ENCODE measurements at places on chromosomes 3 and 15.

- no peak for DNase-seq
Measured at GRCh38 chr3:100400419-100400779, 490 bp downstream of the TOMM70 start.

GRCh38 chr3:196193133-196193735 lies 18.0 kb downstream of the ZDHHC19 start:
- DNase-seq = no peak

GRCh38 chr3:183073839-183074238 lies 25.5 kb downstream of the MCCC1 start:
- no peak for DNase-seq

DNA sequence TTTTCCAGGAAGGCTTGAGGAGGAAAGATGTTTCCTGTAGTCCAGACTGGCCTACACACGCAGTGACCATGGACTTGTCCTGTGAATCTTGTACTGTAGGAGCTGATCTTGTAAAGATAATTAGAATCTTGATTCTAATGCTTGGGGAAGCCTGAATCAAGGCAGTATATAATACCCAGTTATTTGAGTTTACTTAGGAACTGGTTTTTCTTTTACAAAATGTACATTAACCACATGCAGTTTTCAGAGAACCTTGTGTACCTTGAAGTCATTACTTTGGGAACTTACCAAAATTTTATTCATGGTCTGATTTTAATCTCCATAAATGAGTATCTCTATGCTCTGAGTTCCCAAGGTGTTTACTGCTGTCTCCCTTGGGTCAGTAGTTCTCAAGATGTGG lies 439.9 kb upstream of the AZI2 start:
- DNase-seq = no peak

- DNase-seq = no peak
Measured at GRCh38 chr15:31062310-31062847, 39.1 kb downstream of the TRPM1 start.

DNA sequence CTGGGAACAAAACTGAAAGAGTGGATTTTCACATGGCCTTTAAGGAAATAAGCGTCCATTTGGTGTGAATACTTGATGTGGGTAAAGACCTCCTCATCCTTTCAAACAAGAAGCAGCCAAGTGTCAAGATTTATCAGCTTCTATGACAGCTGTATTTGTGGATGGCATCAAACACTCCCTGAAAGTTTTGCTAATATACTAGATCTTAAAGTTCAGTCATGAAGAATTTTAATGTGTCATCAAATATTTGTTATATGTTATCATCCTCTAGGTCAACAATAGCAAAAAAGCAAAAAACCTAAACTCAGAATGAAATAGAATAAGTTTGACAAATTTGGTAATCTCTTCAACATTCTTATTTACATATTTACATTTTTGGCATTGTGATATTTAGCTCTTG lies 29.1 kb upstream of the LYSMD4 start:
- DNase-seq = no peak

- no peak for DNase-seq
Measured at GRCh38 chr15:66078929-66079275, 174.6 kb downstream of the MEGF11 start.

GRCh38 chr3:15345608-15346137 lies 13.3 kb upstream of the SH3BP5 start:
- DNase-seq = no peak

DNA sequence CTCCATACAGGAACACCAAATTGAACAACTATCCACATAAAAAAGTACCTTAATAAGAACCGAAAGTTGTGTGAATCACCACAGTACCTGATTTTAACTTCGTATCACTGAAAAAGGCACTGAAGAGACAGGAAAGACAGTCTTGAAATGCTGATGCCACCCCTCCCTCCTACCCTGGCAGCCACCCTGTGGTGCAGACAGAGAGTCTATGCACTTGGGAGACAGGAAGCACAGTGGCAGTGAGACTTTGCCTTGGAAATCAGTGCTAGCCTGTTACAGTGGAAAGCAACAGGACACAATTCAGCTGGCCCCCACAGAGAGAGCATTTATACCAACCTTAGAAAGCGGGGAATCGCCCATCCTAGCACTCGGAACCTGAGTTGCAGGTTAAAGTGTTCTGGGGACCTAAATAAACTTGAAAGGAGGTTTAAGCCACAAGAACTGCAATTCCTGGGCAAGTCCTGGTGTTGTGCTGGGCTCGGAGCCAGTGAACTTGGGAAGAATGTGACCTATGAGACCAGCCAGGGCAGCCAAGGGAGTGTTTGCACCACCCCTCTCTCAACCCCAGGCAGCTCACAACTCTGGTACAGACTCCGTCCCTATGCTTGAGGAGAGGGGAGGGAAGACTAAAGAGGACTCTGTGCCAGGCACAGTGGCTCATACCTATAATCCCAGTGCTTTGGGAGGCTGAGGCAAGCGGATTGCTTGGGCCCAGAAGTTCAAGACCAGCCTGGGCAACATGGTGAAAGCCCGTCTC lies 240.1 kb downstream of the ISL2 start:
- DNase-seq = no peak

- DNase-seq = no peak
Measured at GRCh38 chr3:5229414-5229813, 41.9 kb downstream of the EDEM1 start.

- DNase-seq = no peak
Measured at GRCh38 chr3:86867982-86868381, 123.0 kb downstream of the VGLL3 start.

DNA sequence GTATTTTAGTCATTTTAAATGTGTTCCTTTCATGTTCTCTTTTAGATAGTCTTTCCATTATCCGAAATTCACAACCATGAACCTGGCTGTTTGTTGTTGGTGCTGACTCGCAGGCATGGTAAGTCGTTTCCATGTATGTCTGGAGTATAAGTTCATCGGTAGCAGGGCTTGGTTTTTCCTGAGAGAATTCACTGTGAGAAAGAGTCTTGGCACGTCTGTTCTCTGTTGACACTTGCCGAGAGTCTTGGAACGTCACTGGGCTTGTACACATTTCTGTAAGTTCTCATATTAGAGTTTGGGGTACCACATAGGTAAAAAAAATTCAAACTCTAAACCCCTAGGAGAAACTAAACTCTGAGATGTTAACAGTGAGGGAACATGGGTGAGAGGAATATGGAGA lies 29.4 kb upstream of the EIF4A2 start:
- DNase-seq = no peak

DNA sequence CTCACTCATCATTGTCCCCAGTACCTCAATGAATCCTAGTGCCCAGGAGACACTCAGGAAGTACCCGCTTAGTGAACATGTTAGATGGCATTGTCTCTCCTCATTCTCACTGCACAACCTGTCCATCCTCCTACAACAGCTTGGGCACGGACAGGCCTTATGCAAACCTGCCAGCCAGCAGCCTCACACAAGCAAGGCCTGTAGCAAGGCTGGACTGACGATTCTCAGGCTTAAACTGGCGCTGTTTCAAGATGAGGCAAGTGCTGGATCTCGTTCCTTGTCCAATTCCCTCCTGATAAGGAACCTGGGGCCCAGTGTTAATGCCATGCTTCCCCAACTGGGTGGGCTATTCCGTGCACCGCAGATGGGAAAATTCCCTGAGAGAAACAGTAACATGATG lies 59.0 kb downstream of the CDCP1 start:
- DNase-seq = no peak

- DNase-seq = no peak
Measured at GRCh38 chr3:194097141-194097882, 38.6 kb upstream of the HES1 start.

DNA sequence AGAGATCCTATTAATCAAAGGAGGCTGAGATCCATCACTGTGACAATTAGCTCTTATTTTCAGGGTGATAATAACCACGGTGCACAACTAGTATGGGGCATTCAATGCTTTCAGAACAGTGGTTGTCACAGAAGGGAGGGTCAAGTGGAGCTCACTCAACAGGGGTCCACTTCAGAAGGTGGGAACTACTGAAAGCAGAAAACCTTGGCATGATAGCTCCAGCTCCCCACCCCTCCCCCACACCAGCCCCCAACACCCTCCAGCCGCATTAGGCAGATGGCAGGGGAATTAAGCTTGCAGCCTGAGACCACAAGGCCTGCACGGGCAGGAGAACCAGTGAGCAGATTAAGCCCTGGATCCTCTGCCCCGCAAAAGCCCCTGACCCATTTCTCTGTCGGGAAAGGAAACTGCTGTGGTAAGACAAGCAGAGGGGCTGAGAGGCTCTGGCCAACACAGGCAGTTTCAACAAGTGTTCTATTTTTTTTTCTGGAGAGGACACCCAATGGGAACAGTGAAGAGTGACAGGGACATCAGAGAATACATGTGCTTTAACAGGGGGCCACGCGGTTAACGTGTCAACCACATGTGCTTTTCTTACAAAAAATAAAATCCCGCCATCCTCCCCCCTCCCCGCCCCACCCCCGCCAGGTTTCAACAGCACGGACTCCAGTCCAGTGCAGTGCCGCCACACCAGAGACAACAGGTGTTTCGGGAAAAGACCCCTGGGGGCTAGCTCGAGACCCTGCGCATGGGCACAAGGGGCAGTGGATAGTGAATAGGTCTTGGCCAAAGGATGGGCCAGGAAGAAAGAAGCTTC lies 997 bp downstream of the FYCO1 start:
- DNase-seq = no peak
